NCI-H1092 treated with DMSO at 0.1 percent for 48 hours (cell line): ENCODE measurements at places on chromosomes 2 and 18.

DNA sequence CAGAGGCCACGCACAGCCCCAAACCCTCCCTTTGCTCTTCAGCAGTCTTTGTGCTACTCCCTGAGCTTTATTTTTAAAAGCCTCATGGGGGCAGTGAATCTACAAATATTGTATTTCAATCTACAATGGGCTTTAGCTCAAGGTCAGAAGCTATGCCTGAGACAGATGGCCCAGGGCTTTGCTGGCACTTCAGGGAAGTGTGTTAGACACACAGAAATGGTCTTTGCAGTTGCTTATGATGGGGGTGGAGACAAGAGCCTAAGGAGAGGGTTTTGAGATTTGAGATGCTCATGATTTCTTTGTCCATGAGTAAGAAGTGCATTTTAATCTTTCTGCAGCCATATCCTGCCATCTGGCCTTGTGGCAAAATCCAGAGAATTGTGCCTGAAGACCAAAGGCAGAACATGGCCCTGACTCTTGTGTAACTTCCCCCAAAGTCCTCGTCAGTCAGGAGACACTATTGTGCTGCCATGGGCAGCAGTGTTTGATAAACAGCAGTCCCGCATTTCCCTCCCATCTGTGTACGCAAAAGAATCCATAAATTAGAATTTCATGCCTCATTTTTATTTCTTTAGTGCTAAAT, 92.6 kb downstream of the VAPA start:
- peak; percentile 59 for DNase-seq

DNA sequence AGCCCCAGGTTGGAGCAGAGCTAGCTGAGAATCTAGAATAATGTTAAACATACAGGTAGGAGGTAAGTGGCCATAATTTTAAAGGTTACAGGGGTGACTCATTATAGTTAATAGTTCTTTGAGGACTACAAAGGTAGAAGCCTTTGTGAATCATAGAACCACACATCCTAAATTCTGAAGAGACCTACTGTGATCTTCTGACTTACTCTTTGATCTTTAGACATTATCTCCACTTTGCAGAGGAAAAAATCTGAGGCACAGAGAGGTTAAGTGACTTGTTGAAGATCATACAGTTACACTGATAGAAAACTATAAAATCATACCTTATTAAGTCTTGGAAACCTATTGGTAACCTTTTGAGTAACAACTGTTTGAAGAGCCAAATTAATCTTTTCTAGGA, 1051.3 kb upstream of the NRXN1 start:
- no peak for DNase-seq

DNA sequence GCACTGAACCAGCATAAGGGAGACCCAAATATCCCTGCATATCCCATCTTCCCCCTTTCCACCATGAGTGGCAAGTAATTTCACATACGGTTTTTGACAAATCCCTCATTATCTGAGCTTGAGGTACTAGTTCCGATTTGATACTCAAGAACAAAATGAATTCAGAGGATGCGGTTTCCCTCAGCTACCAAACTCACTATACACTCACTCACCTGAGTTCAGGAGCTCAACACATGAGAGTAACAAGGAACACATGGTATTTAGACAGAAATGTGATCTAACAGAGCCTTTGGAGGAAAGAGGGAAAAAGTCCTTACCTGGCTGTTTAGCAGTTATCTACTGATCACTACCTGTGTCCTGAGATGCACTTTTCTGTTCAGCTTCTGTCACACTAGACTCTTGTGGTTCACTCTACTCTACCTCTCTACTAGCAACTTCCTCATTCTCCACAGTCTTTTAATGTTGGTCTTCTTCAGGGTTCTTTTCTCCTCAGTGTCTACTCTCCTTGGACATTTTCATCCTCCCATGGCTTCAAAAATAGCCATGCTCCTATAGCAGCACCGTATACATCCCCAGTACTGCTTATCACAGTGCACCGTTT, 25.1 kb downstream of the ASXL2 start:
- DNase-seq = no peak

GRCh38 chr2:54114936-54115283, 505 bp upstream of the ACYP2 start:
- no peak for DNase-seq

- DNase-seq = no peak
These were observed 393.1 kb upstream of the SLC14A2 start for GRCh38 chr18:45222180-45222579.

GRCh38 chr2:153536115-153536514, 57.6 kb upstream of the RPRM start:
- DNase-seq = no peak

- DNase-seq = no peak
These were observed 130.7 kb downstream of the TMEM247 start for GRCh38 chr2:46610021-46610420.

GRCh38 chr2:135167273-135167672, 115.2 kb downstream of the RAB3GAP1 start:
- no peak for DNase-seq

- DNase-seq = no peak
These were observed 14.1 kb upstream of the GMPPA start for GRCh38 chr2:219484343-219485200.

DNA sequence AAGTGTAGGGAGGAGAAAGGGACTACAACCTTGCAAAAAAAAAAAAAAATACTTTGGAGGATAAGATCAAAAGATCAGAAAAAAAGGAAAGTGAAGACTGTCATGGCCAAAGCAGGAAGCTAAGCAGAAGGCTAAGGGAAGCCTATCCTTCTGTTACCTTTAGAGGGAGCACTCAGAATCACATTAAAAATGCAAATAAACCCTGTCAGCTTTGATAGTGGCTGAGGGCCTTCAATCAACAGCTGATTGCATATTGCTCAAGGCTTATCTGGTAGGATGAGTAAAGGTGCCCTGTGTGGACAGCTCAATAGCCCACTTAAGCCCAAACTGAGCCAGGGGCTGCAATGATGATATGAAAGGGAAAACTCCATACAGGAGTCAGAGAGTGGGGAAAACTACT, 1021.2 kb downstream of the LRP1B start:
- DNase-seq = no peak

DNA sequence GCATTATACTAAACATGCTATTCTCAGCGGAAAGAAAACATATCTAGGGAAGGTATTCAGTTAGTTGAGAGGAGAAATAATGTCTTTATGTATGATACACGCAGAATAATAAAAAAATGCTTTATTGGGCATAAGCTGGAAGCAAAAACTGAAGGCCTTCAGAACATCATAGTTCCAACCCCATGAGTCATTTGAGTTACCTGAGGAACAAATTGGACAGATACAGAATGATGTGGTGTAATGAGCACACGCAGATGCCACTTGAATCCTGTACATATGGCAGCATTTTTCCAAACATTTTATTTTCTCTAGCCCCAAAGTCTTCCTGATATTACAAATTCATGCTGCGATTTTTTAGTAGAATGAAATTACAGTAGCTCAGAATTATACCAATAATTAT, 23.2 kb upstream of the TRIB2 start:
- no peak for DNase-seq

- no peak for DNase-seq
These were observed 77.3 kb upstream of the RPL31 start for GRCh38 chr2:100924520-100925451.

DNA sequence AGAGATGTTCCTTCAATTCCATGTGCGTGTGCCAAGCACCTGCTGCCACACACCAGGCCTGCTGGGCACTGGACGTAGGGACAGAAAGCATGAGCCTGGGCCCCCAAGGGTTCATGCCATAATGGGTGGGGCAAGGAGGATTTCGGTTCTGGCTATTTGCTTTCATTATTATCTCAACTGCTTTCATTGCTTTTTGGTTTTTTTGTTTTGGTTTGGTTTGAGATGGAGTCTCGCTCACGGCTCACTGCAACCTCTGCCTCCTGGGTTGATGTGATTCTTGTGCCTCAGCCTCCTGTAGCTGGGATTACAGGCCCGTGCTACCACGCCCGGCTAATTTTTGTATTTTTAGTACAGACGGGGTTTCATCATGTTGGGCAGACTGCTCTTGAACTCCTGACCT, 57.2 kb downstream of the SF3B1 start:
- no peak for DNase-seq

DNA sequence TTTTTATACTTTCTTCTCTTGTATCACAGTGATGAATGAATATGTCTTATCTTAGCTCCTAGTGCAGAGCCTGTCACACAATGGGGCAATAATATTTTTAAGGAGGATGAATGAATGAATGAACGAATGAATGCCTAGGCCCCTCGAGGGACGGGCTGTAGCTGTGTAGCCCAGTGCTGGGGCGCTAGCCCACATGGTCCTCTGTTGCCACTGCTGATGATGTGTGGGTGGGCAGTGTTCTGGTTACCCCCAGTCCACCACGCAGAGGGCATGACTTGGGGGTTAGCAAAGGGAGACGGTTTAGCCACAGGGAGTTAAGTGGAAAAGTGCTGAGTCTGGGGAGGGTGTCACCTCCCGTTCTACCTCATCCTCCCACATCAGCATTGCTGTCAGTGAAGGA, 134.2 kb downstream of the SMAD7 start:
- DNase-seq = no peak

DNA sequence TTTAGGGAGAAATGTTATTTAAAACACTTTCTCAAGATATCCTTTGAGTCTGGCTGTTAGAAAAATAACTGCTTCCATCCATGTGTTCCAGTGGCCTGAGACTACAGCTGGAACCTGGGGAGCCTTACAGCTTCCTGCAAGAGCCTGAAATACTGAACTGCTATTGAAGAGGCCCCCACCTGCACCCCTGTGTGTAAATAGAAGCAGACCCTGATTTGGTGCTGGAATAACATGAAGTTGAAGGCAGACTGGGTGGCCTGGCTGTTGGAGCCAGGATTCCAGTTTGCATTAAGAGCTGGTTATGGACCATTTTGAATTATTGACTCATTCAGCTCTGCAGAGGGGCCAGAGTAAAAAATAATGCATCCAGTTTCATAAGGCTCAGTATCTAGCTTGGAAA, 61.9 kb downstream of the DIS3L2 start:
- no peak for DNase-seq

DNA sequence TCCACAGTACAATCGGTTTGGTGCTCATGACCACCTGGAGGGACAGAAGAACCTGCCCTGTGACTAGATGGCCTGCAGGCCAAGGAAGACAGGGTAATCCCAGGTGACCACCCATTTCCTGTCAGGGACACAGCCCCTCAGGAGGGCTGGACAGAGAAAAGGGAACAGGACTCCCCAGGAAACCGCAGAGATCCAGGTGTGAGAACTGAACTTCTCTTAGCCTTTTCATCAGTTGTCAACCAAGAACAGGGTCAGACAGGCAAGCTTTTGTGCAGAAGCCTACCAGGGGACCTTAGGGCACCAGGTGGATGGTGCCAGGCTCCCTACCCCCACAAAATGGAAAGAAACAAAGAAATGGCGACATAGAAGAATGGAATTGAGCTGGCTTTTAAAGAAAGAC, 132.3 kb downstream of the HDAC4 start:
- DNase-seq = no peak

DNA sequence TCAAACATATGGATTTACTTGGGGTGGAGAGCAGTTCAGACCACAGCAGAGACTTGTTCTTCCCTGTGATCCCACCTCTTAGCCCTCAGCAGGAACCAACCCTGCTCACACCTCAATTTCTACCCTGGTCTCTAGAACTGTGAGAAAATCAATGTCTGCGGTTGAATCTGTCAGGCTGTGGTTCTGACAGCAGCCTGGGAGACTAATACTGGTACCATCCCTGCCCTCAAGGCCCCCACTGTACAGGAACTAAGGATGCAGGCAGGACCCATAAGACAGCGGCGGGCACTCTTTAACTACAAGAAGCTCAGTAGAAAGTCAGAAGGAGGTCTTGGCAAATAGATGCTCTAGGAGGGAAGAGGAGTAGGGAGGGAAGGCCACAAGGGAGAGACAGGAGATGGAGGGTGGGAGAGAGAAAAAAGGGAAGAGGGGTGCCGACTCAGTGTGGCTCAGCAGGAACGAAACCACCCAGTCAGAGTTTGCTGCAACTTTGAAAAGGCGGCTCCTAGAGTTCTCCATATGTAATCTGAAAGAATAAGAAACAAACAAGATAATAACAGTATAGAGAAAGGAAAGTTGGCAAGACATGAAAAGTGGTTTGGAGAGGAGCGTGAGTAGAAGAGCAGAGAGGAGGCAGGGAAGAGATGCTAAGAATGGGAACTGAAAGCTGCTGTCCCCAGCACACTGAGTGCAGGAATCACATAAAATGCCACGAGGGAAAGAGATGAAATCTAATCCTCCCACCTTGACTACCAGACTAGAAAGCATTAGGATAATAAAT, 323.9 kb upstream of the ID2 start:
- DNase-seq = no peak

- DNase-seq = no peak
These were observed 87.9 kb upstream of the GCFC2 start for GRCh38 chr2:75798569-75798968.

- no peak for DNase-seq
These were observed 215.9 kb downstream of the SP3 start for GRCh38 chr2:173749315-173749714.

DNA sequence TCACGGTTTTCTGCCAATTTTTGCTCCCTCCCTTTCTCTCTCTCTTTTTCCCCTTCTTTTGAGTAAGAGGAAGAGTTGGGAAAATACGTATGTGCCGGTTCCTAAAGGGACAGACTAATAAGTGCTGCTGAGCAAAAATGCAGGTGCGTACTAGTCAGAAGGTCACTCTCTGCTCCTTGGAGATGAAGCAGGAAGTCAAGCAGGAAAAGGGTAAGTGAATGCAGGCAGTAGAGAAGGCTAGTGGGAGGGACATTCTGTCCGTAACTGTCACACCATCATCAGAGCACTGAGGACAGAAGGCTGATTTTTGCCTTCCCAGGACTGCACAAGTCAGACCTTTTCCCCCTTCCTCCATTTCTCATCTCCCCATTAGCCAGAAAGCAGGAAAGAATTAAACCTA, 105.7 kb downstream of the CDH2 start:
- DNase-seq = no peak

- no peak for DNase-seq
These were observed 1149.1 kb upstream of the NRXN1 start for GRCh38 chr2:52181080-52181479.

- peak; percentile 61 for DNase-seq
These were observed 108.5 kb upstream of the COL5A2 start for GRCh38 chr2:189287982-189288521.

- DNase-seq = no peak
These were observed 24.9 kb downstream of the CCNT2 start for GRCh38 chr2:134943540-134943939.

DNA sequence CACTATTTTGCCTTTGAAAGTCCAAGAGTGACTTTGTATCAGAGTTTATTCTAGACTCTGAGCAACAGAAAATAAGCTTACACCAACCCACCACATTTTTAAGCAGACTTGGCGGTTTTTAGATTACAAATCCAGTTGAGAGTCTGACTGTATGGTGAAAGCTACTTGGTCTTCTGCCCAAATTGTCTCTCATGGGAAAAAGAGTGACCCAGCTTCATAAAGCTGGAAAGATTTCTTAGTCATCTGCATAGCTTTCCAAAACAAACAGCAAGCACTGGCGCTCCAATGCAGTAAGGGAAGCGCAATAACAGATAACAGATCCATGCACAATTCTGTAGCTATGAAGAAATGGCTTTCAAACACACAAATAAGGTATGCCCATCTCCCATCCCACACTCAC, 7.1 kb downstream of the DSG1 start:
- no peak for DNase-seq
